ENCODE measurements at places on chromosomes 2 and 18. TPM values are rescaled to one million over a fixed set of nuclear protein-coding genes. Genes with fewer than 3 reads are reported as not detected.

Gene CD207
- 0.30 TPM for total RNA-seq

Gene ATP8B1
- 58.8 TPM for total RNA-seq

Gene TLK1
- 12.6 TPM for total RNA-seq

Gene POMC
- 1.3 TPM for total RNA-seq

Gene WDFY1
- 95.5 TPM for total RNA-seq
